Heart left ventricle (tissue), 16 donors: ENCODE measurements at places on chromosomes 13 and 19. TPM values are rescaled to one million over a fixed set of nuclear protein-coding genes. Genes with fewer than 3 reads are reported as not detected.

The OVOL3 gene
- total RNA-seq: not detected

The FFAR2 gene
- total RNA-seq: not detected

The NXNL1 gene
- not detected for total RNA-seq

The CHAF1A gene
- total RNA-seq: 5.8 TPM

The TICAM1 gene
- total RNA-seq: 6.0 TPM

The GPR32 gene
- not detected for total RNA-seq

The KMT2B gene
- total RNA-seq: 18.1 TPM

The SPC24 gene
- total RNA-seq: 6.8 TPM

- H3K36me3 ChIP-seq: no peaks in the 10 kb centered on the region
- H3K27me3 ChIP-seq: no peaks in the 10 kb centered on the region
- no peak overlapping the region for H3K4me3 ChIP-seq
- H3K4me1 ChIP-seq: no peaks in the 10 kb centered on the region
- no peak overlapping the region for H3K27ac ChIP-seq
These were observed 45.0 kb upstream of the TDRD3 start for GRCh38 chr13:60351855-60352615.

DNA sequence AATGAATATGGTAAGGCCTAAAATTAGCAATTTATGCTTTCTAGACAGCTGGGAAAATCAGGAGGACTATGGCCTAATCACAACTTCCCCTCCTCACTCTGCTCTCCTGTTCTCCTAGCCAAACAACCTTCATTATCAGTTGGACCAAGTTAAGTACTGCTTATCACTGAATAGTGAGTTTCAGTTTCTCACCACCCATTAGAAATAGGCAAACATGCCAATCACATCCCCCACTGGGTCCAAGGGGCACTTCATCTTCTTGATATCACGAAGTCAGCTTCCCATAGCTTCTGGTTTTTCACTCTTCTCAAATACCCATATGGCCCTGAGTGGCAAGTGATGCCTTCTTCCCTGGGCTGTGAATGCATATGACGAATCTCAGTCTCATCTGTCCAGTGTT lies 689.6 kb downstream of the SLITRK5 start:
- H3K4me3 ChIP-seq: no peak overlapping the region
- no peaks in the 10 kb centered on the region for H3K4me1 ChIP-seq
- no peak for DNase-seq
- H3K36me3 ChIP-seq: no peaks in the 10 kb centered on the region
- no peaks in the 10 kb centered on the region for H3K27me3 ChIP-seq

DNA sequence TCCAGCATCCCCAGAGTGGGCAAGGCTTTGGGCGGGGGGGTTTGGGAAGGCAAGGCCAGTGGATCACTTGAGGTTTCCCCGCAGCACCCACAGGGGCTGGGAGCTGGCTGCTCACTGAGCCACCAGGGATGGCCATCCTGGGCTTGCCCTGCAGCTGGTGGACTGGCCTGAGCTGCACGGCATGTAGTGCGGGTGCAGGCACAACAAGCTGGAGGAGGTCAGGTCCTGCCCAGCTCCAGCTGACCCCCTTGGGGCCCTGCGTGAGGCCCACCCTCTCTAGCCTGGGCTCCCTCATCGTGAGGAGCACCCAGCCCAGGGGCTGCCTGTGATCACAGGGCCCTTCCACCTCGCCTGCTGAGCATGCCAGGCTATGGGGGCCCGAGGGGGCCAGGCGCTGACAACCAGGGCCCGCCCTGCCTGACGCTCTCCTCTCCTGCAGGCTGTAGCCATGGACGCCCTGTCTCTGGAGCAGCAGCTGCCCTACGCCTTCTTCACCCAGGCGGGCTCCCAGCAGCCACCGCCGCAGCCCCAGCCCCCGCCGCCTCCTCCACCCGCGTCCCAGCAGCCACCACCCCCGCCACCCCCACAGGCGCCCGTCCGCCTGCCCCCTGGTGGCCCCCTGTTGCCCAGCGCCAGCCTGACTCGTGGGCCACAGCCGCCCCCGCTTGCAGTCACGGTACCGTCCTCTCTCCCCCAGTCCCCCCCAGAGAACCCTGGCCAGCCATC lies 22.9 kb downstream of the COMP start:
- H3K4me3 ChIP-seq: no peak overlapping the region
- H3K27me3 ChIP-seq: no peaks in the 10 kb centered on the region
- peak; percentile 13 for DNase-seq
- no peaks in the 10 kb centered on the region for H3K4me1 ChIP-seq

- no peaks in the 10 kb centered on the region for H3K36me3 ChIP-seq
- peak overlapping the region; percentile 61 for H3K27ac ChIP-seq
- DNase-seq: no peak
- H3K4me1 ChIP-seq: peaks cover 27% of the 10 kb centered on the region
- H3K27me3 ChIP-seq: no peaks in the 10 kb centered on the region
These were observed 4.8 kb downstream of the ISYNA1 start for GRCh38 chr19:18433015-18433691.

DNA sequence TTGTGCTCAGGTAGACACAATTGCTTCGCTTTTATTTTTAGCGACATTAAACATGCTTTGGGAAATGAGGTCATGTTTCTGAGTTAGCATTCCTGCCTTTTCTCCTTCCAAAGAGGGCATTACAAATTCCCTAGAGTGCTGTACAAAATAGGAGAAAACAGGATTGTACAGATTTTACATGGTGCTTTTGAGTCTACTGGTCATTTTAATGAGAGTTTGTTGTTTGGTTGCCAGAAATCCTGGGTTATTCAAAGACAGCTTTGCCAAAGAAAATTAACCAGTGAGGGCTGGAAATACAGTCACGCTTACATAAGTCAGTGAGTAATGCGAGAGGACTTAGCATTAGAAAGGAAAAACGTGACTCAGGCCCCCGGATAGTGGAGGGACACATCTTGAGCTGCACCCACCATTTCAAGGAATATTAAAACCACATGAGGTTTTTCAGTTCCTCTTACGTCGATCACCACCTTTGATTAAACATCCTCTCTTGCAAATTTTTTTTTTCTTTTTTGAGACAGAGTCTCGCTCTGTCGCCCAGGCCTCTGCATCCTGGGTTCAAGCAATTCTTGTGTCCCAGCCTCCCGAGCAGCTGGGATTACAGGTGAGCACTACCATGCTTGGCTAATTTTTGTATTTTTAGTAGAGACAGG lies 55.4 kb downstream of the SACS start:
- no peak overlapping the region for H3K4me3 ChIP-seq
- H3K27me3 ChIP-seq: no peaks in the 10 kb centered on the region
- no peaks in the 10 kb centered on the region for H3K36me3 ChIP-seq
- peaks cover 52% of the 10 kb centered on the region for H3K4me1 ChIP-seq
- DNase-seq: no peak
- peak overlapping the region; percentile 69 for H3K27ac ChIP-seq

DNA sequence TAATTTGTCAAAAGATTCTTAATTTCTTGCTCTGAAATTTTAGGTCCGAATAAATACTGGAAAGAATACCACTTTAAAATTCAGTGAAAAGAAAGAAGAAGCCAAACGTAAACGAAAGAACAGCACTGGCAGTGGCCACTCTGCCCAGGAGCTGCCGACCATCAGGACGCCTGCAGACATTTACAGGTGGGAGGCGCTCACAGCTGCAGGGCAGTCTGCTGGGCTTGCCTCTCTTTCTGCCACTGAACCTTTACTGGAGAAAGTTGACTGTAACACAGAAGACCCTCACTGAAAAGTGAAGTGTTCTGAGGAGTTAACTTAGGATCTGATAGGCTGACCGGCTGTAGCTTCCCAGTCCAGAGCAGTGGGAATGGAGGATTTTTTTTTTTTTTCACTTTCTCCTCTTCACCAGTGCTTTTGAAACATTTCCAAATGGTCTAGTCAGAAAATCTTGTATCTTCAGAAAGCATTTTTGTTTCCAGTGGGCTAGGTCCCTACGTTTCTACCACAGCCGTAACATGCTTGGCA lies 69.1 kb downstream of the URI1 start:
- no peaks in the 10 kb centered on the region for H3K27me3 ChIP-seq
- no peak overlapping the region for H3K27ac ChIP-seq
- no peaks in the 10 kb centered on the region for H3K4me1 ChIP-seq

- peaks cover 13% of the 10 kb centered on the region for H3K4me1 ChIP-seq
- H3K27ac ChIP-seq: no peak overlapping the region
- H3K36me3 ChIP-seq: no peaks in the 10 kb centered on the region
- DNase-seq: no peak
- no peak overlapping the region for H3K4me3 ChIP-seq
- no peaks in the 10 kb centered on the region for H3K27me3 ChIP-seq
These were observed 18.3 kb downstream of the BIVM start for GRCh38 chr13:102817241-102817640.

GRCh38 chr13:60273971-60274527 lies 110.3 kb upstream of the DIAPH3 start:
- no peak overlapping the region for H3K27ac ChIP-seq
- DNase-seq: no peak
- no peaks in the 10 kb centered on the region for H3K27me3 ChIP-seq
- no peak overlapping the region for H3K4me3 ChIP-seq
- no peaks in the 10 kb centered on the region for H3K4me1 ChIP-seq
- no peaks in the 10 kb centered on the region for H3K36me3 ChIP-seq

DNA sequence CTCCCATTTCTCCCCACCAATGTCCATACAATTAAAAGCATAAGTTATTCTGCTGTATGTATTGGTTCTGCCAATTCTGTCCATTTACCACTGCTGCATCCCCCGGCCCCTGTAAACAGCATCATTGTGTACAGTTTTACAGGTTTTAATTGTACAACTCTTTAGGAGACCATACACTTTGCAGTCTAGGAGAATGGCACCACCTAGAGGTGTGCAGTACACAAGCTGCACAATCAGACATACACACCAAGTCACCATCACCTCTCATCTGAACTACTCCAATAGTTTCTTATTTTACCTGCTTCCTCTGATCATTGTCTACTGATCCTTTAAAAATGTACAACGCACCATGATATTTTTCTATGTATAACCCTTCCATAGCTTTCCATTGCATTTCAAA lies 855.9 kb upstream of the KLHL1 start:
- no peaks in the 10 kb centered on the region for H3K4me1 ChIP-seq
- DNase-seq: no peak
- no peak overlapping the region for H3K27ac ChIP-seq
- no peak overlapping the region for H3K4me3 ChIP-seq
- no peaks in the 10 kb centered on the region for H3K36me3 ChIP-seq

DNA sequence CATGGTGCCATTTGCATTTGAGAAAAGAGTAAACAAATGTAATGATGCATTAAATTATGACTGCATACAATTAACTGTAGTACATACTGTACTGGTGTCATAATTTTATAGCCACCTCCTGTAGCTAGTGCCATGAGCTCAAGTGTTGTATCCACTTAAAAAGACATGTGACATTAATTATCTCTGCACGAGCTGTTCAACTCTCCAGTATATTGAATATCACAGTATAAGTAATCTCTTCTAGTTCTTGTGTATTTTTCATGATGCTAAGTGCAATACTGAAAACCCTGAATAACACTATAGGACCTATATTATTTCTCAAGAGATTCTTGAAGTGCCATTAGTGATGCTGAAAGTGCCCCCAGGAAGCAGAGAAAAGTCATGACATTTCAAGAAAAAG lies 387.3 kb downstream of the PCDH17 start:
- no peaks in the 10 kb centered on the region for H3K4me1 ChIP-seq
- no peaks in the 10 kb centered on the region for H3K36me3 ChIP-seq
- H3K4me3 ChIP-seq: no peak overlapping the region
- no peak for DNase-seq
- H3K27me3 ChIP-seq: no peaks in the 10 kb centered on the region

- no peaks in the 10 kb centered on the region for H3K27me3 ChIP-seq
- H3K27ac ChIP-seq: no peak overlapping the region
- DNase-seq: no peak
- H3K4me1 ChIP-seq: no peaks in the 10 kb centered on the region
These were observed 150.4 kb downstream of the GGACT start for GRCh38 chr13:100438059-100438788.
